ENCODE measurements at places on chromosomes 2 and 18. TPM values are rescaled to one million over a fixed set of nuclear protein-coding genes. Genes with fewer than 3 reads are reported as not detected.

DNA sequence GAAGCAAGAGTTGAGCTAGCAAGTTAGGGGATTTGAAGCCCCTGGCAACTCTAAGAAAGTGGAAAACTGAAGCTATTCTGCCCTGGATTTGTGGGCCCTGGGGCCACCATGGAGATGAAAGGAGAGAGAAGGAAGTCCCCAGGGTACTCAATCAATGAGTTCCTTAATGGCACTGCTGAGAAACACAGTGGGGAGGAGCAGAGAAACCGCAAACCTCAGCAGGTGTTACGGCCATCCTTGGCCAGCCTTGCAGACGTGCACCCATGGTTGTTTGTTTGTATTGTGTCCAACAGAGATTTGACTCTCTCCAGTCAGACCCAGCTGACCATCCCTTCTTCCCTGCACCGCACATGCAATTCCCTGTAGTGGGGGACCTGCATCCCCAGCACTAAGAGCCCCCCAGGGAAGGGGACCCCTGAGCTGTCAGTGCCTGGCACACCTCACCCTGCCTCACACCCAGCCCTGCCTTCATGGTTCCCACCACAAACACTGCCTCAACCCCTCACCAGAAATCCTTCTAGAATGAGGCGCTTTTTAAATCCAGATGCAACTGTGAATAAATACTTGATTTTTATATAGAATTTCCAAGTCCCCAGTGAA is 255.3 kb downstream of the SH3BP4 start:
- no peaks in the 10 kb centered on the region for H3K36me3 ChIP-seq
- no peak overlapping the region for H3K4me3 ChIP-seq
- no peak for DNase-seq
- peaks cover 10% of the 10 kb centered on the region for H3K27me3 ChIP-seq
- no peaks in the 10 kb centered on the region for H3K4me1 ChIP-seq

Gene UPP2
- 0.52 TPM for total RNA-seq

Gene FBXO15
- total RNA-seq, result 0.93 TPM

DNA sequence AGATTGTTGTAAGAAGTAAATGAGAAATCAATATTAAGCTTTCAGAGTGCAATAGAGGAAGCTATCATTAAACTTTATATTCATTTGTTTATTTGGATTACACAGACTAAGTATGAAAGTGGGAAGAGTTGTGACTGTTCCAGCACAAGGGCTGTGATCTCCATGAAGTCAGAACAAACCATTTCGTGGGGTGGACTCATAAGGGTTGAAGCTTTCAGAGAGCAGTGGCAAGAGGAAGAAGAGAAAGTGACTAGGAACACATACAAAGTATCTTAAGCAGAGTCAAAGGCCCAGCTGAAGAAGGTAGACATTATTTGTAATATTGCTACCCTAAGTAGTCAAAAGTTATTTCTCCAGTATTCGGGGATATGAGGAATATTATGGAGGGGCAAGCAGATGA is 117.0 kb downstream of the ARHGAP15 start:
- no peak for DNase-seq
- H3K4me1 ChIP-seq, result no peaks in the 10 kb centered on the region
- peaks cover 2% of the 10 kb centered on the region for H3K27me3 ChIP-seq
- no peaks in the 10 kb centered on the region for H3K36me3 ChIP-seq
- H3K4me3 ChIP-seq, result no peak overlapping the region

- no peak for DNase-seq
- no peak overlapping the region for H3K27ac ChIP-seq
- H3K4me3 ChIP-seq, result no peak overlapping the region
- H3K36me3 ChIP-seq, result no peaks in the 10 kb centered on the region
- H3K27me3 ChIP-seq, result no peaks in the 10 kb centered on the region
- peaks cover 5% of the 10 kb centered on the region for H3K4me1 ChIP-seq
Measured at GRCh38 chr2:69181806-69182427, 168.9 kb downstream of the ANTXR1 start.

All from hepatocyte (in vitro differentiated cells).